ENCODE measurements at places on chromosomes 7 and 10.

GRCh38 chr7:22179442-22179879, 177.5 kb downstream of the RAPGEF5 start:
- no peak for DNase-seq

DNA sequence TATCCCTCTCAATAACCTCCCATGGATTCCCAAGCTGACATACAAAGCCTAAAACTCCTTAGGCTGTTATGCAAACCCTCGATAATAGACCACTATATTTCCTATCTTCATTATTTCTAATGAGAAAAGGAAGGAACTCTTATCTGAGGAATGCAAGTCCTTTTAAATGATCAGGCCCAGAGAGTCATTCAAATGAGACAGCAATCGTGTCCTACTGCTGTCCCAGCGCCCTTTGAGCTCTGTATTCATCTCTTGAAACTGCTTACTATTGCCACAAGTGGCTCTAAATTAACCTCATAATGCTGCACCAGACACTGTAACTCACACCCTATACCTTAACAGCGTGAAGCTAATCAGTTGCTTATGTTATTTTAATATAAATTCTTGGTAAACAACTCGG, 182.1 kb upstream of the NAMPT start:
- DNase-seq, result no peak

DNA sequence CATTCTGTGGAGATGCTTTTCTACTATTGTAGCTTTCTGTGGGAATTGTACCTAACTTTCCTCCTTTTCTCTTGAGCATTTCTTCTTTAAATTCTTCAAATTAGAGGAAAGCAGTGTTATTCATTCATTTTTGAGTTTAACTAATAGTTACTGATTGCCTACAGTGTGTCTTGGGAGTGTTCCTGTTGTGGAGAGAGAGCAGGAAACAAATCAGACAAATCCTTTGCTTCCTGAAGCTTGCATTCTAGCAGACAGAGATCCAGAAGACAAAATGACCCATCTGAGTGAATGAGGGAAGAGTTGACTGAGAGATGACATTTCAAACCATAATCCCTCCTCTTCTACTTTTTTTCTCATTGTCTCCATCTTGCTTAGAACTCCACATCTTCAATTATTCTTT, 170.4 kb downstream of the SUGCT start:
- no peak for DNase-seq

DNA sequence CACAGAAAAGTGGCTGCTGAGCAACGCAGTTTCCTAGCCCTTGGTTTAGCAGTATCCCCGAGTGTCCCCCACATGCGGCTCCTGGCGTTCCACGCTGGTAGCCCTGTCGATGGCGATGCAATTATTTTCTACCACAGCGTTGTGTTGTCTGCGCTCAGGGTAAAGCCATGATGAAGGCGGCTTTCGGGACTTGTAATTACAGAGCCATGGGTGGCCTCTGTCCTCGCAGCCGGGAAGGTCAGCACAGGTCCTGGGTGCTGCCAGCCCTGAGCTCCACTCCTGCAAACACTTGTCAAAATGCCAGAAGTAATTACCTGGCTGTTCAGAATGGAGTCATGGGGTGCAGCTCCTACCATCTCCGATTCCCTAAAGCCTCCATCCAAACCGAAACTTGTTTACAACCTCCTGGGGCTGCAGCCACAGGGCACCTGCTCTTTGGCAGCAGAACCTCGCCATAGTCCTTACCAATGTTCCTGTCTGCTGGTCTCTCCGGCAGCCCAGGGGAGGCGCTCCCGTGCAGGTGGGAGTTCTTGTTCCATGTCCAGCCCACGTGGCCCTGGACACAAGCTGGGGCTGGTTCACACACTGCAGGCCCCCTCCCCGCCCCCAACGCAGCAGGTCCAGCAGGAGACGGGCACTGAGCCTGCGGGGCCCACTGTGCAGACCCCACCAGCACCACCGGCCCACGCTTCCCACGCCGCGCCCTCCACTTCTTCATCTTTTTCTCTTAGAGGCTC, 512.6 kb downstream of the PTPRN2 start:
- DNase-seq, result no peak

DNA sequence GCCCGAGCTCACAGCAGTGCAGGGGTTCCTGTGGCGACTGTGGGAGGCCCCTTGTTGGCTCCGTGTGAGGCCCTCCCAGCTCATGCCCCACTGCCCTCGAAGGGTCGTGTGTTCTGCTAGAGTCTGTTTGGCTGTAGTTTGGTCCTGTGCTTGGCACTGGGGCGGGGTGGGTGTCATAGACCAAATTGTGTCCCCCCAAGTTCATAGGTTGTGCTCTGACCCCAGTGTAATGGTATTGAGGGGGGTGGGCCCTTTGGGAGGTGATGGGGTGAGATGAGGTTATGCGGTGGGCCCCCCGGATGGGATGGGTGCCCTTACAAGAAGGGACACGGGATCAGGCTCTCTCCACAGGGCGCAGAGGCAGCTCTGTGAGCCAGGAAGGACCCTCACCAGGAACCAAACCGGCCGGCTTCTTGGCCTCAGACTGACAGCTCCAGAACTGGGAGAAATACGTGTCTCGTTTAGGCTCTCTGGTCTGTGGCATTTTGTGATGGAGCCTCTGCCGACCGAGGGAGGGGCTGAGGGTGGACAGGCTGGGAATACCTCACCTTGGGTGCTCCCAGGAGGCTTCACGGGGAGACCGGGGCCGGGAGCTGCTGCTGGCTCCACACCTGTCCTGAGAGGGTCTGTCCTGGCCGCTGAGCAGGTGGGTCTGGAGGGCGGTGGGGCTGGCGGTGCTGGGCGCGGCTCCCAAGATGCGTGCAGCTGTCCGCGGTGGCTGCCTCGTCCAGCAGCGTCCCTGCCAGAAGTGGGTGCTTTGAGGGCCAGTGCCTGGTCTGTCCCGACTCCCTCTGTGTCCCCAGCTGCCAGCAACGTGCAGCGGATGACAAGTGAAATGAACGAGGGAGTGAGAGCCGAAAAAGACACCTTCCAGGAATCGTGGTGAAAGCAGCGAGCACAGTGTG, 89.4 kb downstream of the INPP5A start:
- no peak for DNase-seq

- DNase-seq, result no peak
These were observed 97.7 kb downstream of the PARD3 start for GRCh38 chr10:34717429-34717828.

DNA sequence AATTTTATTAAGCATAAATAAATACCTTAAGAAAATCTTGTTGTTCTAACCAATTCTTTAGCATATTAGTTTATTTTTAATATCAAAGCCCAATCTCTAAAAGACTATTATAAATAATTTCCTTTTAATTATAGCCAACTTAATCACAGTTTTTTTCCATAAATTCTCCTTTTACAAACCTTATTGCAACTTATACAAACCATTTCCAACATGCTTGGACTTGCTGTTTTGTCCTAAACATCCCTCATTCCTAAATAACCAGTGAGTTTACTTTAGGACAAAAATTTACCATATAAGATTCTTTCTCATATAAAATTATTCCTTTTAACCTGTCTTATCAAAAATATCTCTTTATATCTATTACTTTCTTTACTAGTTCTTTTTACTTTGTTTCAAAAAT, 25.2 kb upstream of the LSM8 start:
- DNase-seq, result no peak

GRCh38 chr7:20276705-20277472, 53.8 kb upstream of the ITGB8 start:
- no peak for DNase-seq

GRCh38 chr10:44963772-44964633, 4.4 kb downstream of the RASSF4 start:
- DNase-seq, result peak; percentile 28

DNA sequence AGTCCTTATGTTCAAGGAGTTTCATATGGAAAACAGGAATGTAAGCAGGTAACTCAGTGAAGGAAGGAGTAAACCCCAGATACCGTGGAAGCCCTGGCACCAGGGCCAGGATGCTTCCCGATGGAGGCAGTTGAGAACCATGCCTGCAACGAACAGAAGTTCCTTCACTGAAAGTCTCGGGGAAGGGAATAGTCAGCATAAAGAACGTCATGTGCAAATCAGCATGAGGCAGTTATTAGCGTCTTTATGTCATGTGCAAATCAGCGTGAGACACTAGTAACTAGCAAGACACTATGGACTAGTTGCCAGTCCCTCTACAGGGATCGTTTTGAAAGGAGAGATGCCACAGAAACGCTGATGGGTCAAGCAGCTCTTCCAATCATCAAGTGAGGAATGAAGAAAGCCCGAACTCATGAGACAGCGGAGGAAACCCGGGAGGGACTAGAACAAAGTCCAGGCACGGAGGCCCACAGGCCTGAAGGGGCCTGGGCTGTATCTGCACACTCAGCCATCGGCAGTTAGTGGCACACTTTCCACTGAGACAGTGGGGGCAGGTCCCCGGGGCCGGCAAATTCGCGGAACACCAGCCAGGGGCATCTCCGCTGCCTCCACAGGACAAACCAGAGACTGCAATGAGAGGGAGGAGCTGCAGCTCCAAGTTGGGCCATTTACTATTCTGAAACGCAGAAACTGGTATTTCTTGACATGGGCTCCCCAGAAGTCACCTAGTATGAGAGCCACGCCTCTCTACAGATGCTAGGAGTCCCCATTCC, 109.6 kb downstream of the SFMBT2 start:
- peak; percentile 66 for DNase-seq

DNA sequence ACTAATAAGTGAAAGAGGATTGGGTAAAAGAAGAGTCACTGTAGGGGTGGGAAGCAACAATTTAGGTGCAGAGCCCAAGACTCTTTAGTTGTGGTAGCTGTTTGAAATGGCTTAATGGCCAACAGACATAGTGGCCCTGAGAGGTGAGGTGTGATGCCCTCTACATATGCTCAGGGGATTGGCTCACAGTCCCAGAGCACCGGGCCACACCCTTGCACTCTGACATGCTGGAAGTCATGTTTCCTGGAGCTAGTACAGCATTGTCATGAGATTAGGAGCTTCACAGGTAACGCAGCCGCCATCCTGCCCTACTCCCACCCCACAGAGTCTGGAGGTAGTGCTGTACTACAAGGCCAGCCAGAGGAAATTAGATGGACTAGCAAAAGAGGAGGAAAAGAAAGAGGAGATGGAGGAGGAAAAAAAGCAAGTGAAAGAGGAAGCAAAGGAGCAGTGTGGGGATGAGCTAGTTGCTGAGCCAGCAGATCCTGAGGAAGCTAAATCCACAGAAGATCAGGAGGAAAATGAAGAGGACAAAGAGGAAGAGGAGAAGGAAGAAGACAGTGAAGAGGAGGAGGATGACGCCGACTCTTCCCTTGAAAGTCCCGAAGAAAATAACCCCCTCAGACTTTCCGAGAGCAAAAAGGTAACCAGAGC, 14.8 kb upstream of the FLNC start:
- DNase-seq, result no peak

GRCh38 chr7:113652501-113652900, 266.3 kb downstream of the PPP1R3A start:
- no peak for DNase-seq

GRCh38 chr10:51832652-51833383, 133.4 kb upstream of the CSTF2T start:
- DNase-seq, result no peak

- DNase-seq, result no peak
These were observed 207.1 kb downstream of the HERPUD2 start for GRCh38 chr7:35487841-35488240.

- no peak for DNase-seq
These were observed 80.8 kb downstream of the DNAJB9 start for GRCh38 chr7:108650467-108650866.

DNA sequence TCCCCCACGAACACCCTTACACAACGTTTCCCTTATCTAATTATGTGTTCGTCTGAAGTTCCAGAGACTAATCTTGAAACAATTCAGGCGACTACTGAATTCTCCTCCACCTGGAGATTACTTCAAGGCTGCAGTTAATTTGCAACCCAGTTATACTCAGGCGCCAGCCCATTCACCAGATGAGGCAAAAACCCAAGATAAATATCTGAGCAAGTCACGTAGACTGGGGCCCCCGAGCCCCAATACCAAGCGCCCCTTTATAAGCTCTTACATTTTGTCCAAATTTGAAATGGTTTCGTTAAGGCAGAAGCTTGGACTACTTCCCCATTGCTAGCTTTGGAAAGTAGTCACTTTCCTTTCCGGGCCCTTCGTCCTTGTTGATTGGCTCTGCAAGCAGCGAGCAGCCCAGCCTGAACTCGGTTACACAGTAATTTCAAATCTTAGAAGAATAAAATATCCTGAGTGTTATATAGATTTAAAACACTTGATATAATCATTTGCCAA, 1.2 kb downstream of the TPK1 start:
- no peak for DNase-seq

GRCh38 chr10:114708717-114709335, 50.8 kb upstream of the ABLIM1 start:
- no peak for DNase-seq

DNA sequence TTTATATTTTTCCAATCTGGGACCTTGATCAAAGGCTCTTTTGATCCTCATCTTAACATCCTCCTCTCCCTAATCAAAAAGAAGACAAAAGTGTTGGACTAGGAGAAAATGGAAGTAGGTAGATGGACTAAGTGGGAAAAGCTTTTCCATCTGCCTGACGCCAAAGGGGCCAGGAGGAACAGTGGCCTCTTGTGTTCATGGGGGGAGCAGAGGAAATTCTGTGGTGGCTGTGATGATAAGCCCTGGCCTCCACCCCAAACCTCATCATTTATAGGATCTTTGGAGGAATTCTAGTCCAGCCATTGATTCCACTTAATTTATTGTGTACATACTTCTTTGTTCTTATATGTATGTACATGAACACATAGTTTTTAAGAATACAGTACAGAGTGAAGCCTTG, 21.7 kb downstream of the ZNF365 start:
- no peak for DNase-seq

DNA sequence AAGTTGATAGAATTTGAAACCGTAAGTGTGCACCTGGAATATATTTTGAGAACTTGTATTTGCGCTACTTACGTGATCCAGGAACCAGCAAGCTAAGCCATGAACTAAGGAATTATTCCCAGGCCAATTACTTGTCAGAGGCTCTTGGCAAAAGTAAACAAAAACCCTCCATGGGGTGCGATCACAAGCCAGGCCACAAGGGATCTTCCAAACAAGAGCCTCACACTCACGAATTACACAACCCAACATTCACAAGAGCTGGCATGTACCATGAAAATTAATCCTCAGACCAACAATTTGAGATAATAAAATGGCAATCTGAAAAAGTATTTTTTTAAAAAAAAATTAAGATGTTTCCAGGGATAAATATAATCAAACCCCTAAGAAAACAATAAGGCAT, 467.0 kb upstream of the AKR1E2 start:
- no peak for DNase-seq

DNA sequence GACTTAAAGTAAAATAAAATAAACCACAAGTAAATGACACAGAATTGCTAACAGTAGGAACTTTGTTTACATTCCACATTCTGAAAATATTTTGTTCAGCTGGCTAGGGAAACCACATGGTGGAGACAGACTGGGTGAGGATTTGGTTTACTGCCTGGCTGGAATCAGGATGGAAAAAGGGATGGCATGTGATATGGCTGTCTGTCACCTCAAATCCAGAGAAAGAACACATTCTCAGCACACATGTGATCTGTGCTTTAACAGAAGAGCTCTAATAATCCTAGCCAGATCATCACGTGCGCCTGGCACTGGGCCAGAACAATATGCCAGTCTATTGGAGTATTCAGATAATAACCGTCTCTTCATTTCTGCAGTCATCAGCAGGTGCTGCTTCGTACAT, 90.9 kb upstream of the PIP4K2A start:
- peak; percentile 77 for DNase-seq

All from BE2C (cell line).